ENCODE measurements at places on chromosomes 7 and 10. TPM values are rescaled to one million over a fixed set of nuclear protein-coding genes. Genes with fewer than 3 reads are reported as not detected.

DNA sequence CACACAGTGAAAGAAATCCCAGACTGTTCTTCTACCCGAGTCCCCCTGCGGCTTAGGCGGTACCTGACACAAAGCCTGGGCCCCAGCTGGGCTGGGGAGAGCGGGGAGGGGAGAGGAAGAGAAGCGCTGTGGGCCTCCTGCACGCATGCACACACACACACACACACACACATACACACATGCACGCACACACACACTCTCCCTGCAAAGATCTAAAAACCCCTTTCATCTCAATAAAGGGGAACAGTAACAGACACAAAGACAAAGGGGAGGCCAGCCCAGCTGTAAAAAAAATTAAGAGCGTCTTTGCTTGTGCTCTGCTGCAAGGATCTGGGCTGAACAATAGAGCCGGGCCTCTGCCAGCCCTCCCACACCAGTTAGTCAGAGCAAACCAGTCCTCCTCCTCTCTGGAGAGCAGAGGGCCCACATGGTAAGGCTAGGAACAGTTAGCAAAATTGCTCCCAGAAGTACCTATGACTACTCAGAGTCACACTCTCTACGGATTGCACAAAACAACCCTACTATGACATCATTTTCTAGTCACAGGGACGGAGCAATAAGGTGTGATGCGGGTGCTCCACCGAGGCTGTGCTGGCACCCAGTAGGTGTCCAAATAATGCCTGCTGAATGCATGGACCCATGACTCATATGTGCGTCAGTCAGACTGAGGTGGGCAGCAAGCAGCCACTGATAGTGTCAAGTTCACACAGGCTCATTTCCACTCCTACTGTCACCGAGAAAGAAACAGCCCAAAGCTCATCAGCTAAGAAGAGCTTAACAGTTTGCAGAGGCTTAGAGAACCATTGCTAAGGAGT, 9.2 kb downstream of the ITPRIP start:
- DNase-seq, result peak; percentile 97

GRCh38 chr7:155745737-155746136, 66.5 kb downstream of the SHH start:
- no peak for DNase-seq

GRCh38 chr7:51455086-51455485, 138.5 kb upstream of the COBL start:
- DNase-seq, result no peak

GRCh38 chr10:62029401-62029800, 127.9 kb downstream of the ARID5B start:
- DNase-seq, result no peak

- no peak for DNase-seq
Measured at GRCh38 chr7:91554883-91555282, 290.6 kb downstream of the FZD1 start.

DNA sequence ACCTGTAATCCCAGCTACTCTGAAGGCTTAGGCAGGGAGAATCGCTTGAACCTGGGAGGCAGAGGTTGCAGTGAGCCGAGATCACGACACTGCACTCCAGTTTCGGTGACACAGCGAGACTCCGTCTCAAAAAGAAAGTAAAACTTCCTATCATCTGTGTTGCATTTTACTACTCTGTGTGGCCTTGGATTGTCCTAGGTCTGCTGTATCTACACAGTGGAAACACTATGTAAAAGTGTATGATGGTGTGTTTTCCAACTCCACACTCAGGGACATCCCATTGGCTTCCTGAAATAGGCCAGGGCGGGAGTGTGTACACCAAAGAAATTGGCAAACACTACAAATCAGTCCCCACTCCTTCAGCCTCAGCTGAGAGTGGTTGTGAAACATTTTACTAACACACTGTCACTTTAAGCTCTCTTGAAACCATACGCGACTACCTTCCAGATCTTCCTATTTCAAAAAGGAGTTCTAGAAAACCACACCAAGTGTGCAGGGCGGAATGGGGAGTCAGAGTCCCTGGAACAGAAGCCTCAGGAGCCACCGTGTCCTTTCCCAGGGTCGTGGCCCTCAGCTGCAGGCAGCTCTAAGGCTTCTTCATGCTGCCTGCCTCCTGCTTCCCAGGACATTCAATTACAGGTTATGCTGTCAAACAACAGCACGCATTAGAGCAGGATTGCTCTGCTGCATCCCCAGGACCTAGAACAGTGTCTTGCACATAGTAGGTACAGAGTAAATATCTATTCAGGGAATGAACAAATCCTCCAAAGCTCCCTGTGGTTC, 275.4 kb downstream of the PARD3 start:
- DNase-seq, result no peak

AOC1 gene
- total RNA-seq, result not detected

GRCh38 chr10:129919358-129919757, 44.7 kb downstream of the EBF3 start:
- no peak for DNase-seq

- DNase-seq, result no peak
Measured at GRCh38 chr10:29345144-29345909, 56.5 kb downstream of the LYZL1 start.
